Stomach (tissue), 19 donors: ENCODE measurements at places on chromosomes 4 and X. TPM values are rescaled to one million over a fixed set of nuclear protein-coding genes. Genes with fewer than 3 reads are reported as not detected.

DNA sequence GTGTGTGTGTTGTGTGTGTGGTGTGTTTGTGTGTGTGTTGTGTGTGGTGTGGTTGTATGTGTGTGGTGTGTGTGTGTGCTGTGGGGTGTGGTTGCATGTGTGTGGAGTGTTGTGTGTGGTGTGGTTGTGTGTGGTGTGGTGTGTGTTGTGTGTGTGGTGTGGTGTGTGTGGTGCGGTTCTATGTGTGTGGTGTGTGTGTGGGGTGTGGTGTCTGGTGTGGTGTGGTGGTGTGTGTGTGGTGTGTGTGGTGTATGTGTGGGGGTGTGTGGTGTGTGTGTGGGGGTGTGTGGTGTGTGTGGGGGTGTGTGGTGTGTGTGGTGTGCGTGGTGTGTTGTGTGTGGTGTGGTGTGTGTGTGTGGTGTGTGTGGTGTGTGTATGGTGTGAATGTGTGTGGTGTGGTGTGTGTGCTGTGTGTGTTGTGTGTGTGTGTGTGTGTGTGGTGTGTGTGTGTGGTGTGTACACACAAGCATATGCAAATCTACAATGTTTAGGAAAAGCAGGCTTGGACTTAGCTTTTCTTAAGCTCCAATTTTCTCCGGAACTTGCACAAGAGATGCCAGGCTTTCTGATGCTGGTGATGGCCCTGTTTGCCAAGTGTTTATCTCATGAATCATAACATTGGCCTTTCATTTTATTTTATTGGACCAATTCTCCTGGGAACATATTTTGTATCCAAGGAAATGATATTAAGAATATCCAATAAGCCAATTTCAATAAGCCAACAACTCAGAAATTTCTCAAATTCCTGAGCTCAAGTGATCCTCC is 148.7 kb downstream of the SPATA18 start:
- no peak for DNase-seq

- no peak for DNase-seq
Measured at GRCh38 chrX:16930392-16930791, 16.1 kb upstream of the REPS2 start.

DNA sequence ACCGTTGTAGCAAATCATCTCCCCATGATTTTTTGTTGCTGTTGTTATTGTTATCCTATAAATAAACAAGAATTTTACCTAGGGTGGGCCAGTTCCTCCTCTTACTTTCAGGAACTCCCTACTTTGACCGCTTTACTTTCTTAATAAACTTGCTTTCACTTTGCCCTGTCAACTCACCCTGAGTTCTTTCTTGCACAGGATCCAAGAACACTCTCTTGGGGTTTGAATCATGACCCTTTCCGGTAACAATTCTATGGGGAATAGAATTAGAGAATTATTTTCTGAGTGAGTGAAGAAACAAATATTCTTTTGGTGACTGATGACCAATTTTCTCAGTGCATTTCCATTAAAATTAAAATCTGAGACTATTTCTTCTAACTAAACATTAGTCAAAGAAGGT is 584.0 kb upstream of the TENM3 start:
- DNase-seq, result no peak

The TRO gene
- total RNA-seq, result 15.2 TPM

The CD38 gene
- 5.4 TPM for total RNA-seq

- DNase-seq, result no peak
Measured at GRCh38 chr4:155887045-155887444, 16.5 kb upstream of the TDO2 start.

- no peak for DNase-seq
Measured at GRCh38 chrX:17020851-17021821, 74.7 kb downstream of the REPS2 start.

DNA sequence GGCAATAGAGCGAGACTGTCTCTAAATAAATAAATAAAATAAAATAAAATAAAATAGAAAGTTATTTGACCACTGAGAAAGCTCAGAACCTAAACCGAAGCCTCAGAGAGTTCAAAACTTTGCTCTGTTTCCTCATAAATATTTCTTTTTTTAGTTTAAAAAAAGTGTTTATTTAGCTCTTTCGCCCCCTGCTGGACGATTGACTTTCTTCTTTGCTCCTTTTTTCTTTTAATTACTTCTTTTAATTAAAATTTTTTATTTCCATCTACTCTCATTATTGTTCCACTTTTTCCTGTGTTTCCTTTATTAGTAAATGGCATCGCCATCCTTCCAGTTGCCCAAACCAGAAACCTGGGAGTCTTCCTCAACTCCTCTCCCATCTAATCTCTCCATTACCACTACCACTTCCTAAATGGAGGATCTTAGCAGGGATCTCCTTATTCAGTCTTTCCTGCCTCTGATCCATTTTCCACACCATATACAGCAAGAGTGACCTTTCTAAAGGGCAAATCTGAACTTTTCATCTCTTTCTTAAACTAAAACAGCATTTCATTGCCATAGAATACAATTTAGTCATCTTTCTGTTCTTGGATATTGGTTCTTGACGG is 728 bp upstream of the IL13RA2 start:
- no peak for DNase-seq

DNA sequence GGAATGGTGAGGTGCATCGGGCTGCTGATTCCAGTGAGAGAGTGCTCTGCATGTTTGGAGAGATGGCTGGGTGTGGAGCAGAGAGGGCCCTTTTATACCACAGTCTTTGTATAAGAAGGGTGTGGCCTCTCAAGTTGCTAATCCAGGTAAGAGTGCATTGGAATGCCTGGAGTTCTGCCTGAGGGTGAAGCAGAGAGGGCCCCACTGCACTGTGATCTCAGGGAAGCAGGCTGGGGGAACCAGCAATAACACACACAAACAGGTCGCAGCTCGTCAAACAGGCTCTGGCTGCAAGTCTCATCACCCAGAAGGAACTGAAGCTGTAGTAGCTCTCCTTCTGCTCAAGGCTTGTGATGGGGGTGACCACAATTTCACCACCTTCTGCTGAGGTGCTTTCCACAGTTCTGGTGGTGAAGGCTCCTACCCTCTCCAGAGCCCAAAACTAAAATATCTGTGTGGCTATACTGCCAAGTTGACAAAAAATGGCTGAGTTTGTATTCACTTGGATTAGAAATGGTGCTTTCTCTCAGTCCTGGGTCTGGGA is 687.4 kb upstream of the HS3ST1 start:
- DNase-seq, result no peak

DNA sequence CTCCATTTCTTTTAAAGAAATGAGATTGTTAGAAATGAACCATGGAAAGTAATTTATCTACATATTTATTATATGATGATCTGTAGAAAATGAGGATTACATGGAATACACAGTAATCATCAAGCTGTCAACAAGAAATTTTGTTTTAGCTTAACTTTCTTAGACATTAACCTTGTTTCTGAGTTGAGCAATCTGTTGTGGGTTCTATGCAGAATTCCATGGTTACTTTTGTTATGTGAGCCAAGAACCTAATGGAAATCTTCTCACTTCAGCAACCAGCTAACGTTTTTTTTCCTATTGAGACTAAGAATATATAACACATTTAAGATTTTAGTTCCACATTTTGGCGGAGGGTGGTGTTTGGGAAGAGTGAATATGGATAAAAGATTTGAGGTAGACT is 136.1 kb upstream of the SLC4A4 start:
- DNase-seq, result no peak

The CPE gene
- total RNA-seq, result 143 TPM

DNA sequence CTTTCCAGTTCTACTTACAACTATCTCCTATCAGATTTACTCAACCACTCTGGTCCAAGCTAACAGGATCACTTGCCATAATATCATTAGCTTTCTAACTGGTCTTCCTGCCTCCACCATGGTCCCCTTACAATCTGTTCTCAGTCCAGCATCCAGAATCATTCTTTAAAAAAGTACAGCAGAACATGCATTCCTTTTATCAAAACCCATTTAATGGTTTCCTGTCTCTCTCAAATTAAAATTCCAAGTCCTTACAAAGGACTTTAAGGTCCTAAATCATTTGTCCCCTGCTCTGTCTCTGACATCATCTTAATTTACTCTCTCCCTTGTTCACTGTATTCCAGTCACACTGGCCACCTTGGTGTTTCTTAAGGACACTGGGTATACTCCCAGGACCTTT is 104.6 kb downstream of the REELD1 start:
- no peak for DNase-seq

The MTNR1A gene
- total RNA-seq, result not detected

The NAA11 gene
- not detected for total RNA-seq

- DNase-seq, result no peak
Measured at GRCh38 chr4:87427518-87427868, 5.1 kb downstream of the NUDT9 start.

The MAGEC2 gene
- total RNA-seq, result not detected

GRCh38 chr4:83617371-83618035 is 81.6 kb downstream of the GPAT3 start:
- no peak for DNase-seq

DNA sequence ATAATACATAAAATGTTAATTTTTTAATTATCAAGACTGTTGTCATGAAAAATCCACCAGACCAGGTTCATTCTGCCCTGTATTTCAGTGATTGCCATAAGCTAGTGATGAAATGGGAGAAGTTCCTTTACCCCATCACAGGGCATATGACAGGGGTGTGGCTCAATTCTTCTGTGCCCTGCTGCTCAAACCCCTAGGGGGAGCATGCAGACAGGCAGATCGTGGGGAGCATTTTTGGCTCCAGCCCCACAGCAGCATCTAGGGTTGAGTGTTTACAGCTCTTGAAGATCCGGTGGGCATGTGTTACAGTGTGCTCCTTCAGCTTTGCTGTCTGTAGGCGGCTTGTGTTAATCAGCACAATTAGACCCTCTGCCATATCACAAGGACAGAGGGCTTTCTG is 700.7 kb downstream of the PCDH18 start:
- no peak for DNase-seq

The USP17L24 gene
- total RNA-seq, result not detected

The EXOC1L gene
- not detected for total RNA-seq

- DNase-seq, result peak; percentile 51
Measured at GRCh38 chr4:145735347-145735675, 55.4 kb downstream of the C4orf51 start.

DNA sequence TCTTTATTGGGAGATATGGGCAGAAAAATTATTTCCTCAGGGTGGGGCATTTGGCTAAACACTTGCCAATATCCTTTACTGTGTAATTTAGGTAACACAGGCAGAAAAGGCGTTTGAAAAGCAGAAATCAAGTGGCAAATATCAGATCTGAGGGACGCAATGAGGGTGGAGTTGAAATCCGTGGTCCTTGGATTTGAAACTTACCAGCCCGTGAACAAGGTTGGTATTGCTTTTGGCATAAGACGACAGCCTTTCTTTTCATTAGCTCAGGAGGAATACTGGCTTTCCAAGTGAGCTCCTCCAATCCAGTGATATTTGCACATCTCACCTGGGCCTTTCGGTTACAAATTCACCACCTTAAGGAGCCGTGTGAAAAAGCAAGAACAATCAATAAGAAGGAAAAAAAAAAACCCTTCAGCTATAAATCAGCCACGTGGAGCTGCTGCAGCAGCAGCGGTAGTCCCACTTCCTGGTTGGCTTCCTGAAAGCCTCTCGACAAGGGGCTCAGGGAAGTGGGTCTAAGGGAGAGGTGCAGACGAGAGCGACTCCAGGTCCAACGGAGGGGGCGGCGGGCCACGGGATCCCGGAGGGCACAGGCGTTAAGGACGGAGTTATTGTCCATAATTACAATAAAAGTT is 734 bp upstream of the GALNT7 start:
- DNase-seq, result peak; percentile 48

The CXorf51A gene
- not detected for total RNA-seq

DNA sequence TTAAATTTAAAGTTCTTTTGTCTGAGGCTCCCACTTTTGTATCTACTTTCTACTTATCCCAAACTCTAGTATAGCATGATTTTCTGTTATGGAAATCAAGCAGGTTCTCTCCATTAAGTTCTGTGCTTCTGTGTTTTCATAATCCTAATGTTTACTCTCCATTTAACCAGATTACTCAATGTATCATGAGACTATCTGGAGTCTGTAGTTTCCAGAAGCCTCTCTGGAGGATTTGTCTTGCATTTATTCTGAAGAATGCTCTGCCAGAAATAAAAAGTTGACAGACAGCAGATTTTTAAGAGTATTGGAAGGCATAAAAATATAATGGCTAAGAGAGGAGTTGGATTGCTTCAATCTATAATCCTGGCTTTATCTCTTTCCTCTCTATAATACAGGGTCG is 39.2 kb upstream of the PLS3 start:
- no peak for DNase-seq

The REELD1 gene
- not detected for total RNA-seq

The SMARCA5 gene
- 19.4 TPM for total RNA-seq

DNA sequence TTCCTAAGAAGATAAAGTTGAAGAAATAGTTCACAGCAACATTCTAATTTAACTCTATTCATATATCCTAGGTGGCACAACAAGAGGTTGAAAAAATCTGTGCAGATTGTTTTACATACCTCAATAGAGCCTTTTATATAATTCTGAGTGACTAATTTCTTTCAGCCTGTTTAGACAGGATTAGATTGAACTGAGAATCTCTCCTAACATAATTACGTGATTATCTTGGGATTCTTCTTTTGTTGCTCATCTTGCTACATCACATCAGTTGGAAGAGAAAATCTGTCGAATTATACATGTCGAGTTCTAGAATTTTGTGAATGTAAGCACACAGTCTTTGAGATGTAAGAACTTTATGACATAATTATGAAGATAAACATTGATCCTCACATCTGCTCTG is 1873.7 kb upstream of the IGFBP7 start:
- no peak for DNase-seq

The FOXP3 gene
- total RNA-seq, result not detected

GRCh38 chrX:5180135-5180741 is 1048.4 kb downstream of the NLGN4X start:
- DNase-seq, result no peak

DNA sequence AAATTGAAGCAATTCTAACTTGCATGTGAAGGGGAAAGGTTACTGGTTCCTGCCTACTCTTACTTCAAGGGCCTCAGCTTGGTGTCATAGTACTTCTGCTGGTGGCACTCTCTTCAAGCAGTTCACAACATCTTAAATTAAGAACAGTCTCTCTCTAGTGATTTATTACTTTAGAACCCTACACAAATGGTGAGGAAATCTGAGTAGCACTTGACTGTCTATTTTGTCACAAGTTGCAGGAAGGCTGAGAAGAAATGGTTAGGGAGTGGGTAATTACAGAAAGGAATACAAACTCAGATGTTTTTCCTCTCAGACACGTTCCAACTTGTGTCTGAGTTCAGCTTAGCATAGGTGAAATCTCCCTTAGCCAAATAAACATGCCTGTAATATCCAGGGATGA is 242.3 kb upstream of the GRIA3 start:
- DNase-seq, result no peak

GRCh38 chrX:85112293-85112692 is 108.6 kb downstream of the APOOL start:
- DNase-seq, result peak; percentile 47

The HERC3 gene
- total RNA-seq, result 42.6 TPM

GRCh38 chr4:1453731-1454130 is 47.5 kb upstream of the NKX1-1 start:
- no peak for DNase-seq

The TGIF2LX gene
- not detected for total RNA-seq

- no peak for DNase-seq
Measured at GRCh38 chr4:11134705-11135104, 294.0 kb downstream of the HS3ST1 start.

The GPRASP1 gene
- 10.3 TPM for total RNA-seq

The TMEM47 gene
- total RNA-seq, result 39.7 TPM
